ENCODE measurements at places on chromosomes 1 and 21.

GRCh38 chr1:22710701-22711049 lies at the start of gene EPHB2:
Gene EPHB2 (plus strand): TSS chr1:22710839. CDS start chr1:22710983, 144 bp downstream.
- DNase-seq, result no peak

GRCh38 chr1:167683641-167684502 lies 37.9 kb upstream of the MPZL1 start:
- no peak for DNase-seq

DNA sequence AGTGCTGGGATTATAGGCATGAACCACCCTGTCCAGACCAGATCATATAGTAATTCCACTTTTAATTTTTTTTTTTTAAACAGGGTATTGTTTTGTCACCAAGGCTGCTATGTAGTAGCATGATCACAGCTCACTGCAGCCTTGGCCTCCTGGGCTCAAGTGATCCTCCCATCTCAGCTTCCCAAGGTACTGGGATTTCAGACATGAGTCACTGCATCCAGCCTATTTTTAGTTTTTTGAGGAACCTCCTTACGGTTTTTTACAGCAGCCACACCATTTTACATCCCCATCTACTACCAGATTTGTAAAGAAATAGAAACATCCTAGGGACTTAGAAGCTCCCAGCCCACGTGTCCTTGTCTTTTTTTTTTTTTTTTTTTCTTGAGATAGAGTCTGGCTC lies 24.0 kb downstream of the L1TD1 start:
- no peak for DNase-seq

GRCh38 chr1:15953294-15953771 lies 22.6 kb downstream of the ZBTB17 start:
- DNase-seq, result no peak

DNA sequence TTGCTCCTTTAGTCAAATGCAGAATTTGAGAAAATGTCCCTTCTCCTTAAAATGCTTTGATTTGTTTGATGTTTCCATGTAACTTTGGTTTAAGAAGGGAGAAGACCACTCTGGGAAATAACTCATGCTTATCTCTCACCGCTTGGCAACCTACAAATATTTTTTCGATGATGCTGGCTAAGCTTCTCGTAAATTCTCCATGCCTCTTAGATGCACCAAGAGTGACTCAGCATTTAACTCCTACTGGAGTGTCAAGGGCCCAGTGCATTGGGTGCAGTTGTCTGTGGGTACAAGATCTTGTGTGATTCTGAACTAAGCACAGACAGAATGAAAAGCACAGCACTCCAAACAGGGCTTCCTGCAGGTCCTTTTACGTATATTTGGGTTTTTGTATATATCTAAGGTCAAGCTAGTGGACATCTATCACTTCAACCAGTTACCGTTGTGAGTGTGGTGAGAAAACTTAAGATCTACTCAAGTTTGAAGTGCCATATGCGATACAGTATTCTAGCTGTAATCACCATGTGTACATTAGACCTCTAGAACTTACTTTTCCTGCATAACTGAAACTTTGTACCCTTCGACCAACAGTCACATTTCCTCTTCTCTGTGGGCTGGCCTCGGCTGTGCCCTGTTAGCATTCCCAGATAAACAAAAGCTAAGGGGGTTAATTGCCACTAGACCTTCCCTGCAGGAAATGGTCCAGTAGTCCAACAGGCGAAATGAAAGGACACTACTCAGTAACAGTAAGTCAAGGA lies 55.8 kb downstream of the COL18A1 start:
- DNase-seq, result no peak

GRCh38 chr1:189708674-189709073 lies 769.0 kb downstream of the BRINP3 start:
- DNase-seq, result no peak

- no peak for DNase-seq
Measured at GRCh38 chr1:200029035-200029821, 1.7 kb downstream of the NR5A2 start.

- no peak for DNase-seq
Measured at GRCh38 chr1:234371414-234371813, 1.8 kb upstream of the COA6 start.

- DNase-seq, result no peak
Measured at GRCh38 chr1:234529095-234529949, 50.3 kb upstream of the TARBP1 start.

- DNase-seq, result no peak
Measured at GRCh38 chr1:78722105-78722504, 72.5 kb downstream of the IFI44 start.

GRCh38 chr1:92756537-92756936 lies 28.4 kb downstream of the EVI5 start:
- DNase-seq, result no peak

DNA sequence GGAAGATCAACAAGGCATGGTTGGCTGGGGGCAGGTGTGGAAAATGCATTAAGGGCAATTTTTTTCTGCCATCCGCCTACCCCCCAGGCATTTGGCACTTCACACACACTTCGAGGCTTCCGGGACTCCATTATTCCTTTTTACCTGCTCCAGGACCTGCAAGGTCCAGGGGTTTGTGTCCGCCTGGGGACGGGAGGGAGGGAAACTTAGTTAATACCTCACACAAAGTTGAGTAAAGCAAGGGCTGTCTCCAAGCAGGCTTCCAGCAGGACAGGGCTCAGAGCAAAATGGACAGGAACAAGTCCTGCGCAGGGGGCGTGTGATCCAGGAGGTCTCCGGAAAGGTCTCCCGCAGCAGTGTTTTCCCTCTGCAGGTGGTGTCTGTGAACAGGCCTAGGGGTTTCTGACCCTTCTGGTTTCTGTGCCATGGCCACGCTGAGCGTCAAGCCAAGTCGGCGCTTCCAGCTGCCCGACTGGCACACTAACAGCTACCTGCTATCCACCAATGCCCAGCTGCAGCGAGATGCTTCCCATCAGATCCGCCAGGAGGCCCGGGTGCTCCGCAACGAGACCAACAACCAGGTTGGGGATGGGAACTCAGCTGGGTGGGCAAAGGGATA lies 712 bp downstream of the TEKT2 start:
- DNase-seq, result no peak

- DNase-seq, result no peak
Measured at GRCh38 chr1:153614189-153614900, 1.4 kb upstream of the S100A16 start.

- no peak for DNase-seq
Measured at GRCh38 chr1:180192172-180192571, 37.5 kb downstream of the QSOX1 start.

DNA sequence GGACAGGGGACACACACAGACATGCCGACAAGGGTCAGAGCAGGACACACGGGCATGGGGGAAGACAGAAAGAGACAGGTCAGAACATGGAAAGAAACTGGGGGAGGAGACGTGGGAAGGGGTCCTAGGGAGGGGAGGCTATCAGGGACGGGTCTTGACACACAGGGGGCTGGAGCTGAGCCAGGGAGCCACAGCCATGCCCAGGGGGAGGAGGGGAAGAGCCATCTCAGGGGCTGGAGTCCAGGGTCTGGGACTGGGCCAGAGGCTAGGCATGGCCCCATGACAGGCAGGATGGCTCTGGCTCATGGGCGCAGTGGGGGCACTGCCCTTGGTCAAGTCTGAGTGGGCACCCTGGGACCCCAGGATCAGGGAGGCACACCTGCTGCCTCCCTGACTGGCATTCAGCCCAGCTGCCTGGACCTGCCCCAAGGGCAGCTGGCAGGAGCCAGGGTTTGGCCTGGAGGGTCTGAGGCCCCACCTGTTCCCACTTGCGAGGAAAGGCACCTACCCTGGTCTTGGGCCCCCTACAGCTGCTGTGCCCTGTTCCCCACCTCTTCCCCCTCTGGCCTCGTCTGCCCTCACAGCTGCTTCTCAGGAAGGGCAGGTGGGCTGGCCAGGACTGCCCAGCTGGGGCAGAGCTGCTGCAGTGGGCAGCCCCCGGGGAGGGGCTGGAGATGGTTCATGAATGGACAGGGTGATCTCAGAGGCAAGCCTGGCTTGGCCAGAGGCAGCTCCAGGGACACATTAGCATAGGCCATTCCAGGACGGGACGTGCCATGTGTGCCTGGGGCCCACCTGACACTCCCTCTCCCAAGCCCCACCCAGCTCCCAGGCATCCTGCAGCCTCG lies 42.9 kb downstream of the HSPG2 start:
- no peak for DNase-seq

DNA sequence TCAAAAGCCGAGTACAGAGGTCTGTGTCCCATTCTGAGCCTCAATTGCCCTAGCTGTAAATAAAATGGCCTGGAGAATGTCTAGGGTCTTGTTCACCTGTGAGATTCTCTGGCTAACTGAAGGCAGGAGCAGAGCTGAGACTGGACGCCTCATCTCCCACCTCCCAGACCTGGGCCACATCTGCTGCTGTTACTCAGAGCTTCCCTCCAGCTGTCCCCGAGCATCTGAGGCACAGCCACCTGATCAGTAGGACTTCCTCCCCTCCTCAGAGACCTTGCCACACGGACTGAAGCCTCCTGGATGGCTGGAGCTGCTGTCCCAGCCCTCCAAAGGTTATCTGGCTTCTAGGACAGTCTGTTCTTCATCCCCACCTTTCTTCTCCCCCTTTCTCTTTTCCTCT lies 62.4 kb downstream of the TMEM53 start:
- DNase-seq, result no peak

DNA sequence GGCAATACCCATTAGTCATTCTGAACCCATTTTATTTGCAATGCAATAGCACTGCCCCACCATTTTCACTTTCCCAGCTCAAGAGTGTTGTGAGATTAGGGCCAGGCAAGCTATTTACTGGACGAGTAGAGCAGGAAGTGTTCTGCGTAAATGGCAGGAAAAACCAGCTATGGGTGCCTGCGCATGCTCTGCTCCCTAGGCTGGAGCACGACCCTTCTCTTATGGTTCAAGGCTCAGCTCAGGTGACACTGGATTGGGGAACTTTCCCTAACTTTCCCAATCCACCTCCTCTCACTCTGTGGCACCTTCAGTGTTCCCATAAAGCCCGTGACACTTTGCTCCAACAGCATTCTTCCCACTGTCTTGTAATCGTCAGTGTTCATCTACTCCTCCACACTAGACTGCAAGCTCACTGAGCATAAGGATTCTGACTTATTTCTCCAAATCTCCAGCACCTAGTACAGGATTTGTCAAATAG lies 3.6 kb upstream of the MAN1A2 start:
- DNase-seq, result peak; percentile 57

DNA sequence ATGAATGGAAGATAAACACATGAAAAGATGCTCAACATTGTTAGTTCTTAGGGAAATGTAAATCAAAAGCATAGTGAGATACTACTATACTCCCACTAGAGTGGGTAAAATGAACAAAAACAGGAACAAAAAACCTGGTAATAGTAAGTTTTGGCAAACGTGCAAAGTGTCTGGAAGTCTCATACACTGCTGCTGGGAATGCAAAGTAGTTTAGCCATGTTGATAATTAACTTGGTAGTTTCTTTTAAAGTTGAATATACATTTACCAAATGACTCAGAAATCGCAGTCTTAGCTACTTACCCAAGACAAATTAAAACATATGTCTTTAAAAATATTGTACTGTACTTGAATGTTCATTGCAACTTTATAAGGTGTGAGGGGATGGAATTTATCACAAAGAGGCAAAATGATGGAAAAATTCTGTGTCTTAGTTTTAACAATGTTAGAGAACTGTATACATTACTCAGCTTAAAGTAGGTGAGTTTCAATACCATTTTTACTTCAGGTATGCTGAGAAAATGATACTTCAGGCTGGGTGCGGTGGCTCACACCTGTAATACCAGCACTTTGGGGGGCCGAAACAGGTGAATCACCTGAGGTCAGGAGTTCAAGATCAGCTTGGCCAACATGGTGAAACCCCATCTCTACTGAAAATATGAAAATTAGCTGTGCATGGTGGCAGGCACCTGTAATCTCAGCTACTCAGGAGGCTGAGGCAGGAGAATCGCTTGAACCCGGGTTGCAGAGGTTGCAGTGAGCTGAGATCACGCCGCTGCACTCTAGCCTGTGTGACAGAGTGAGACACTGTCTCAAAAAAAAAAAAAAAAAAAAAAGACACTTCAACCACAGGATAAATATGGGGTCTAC lies 102.3 kb downstream of the PDE4B start:
- no peak for DNase-seq

- no peak for DNase-seq
Measured at GRCh38 chr21:35402061-35402460, 353.0 kb upstream of the RUNX1 start.

GRCh38 chr1:66704177-66704875 lies 47.9 kb upstream of the DYNLT5 start:
- DNase-seq, result no peak

DNA sequence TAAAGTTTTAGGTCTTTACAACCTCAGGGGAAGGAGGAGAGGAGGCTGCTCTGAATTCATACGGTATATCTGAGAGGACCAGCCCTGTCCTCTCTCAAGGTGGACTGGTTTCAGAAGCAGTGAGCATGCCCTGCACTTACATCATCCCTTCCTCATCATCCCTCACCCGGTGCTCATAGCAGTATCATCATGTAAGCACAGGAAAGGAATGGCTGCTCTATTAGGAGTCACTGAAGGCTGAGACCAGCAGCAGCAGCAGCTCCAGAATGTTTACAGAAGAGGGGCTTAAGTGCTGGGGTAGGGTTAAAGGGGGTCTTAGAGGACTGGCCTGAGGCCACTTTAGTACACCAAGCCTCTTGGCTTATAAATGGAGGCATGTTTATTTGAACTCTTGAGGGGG lies 185.9 kb downstream of the AK5 start:
- no peak for DNase-seq

DNA sequence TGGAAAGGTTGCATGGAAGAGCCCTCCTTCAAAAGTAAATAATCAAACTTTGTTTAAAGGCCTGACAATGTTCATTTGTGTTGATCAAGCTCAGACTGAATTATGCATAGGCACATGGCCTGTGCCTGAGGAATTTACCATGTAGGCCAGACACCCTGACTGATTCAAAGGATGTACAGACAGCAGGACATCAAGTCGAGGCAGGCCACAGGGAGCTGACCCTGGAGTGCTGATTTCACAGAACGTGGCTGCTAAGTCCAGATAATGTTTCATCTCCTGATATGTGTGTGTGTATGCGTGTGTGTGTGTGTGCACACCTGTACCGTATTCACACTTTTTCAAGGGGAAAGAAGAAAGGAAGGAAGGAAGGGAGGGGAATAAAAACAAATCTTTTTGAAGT lies 34.1 kb downstream of the NAV1 start:
- DNase-seq, result no peak

DNA sequence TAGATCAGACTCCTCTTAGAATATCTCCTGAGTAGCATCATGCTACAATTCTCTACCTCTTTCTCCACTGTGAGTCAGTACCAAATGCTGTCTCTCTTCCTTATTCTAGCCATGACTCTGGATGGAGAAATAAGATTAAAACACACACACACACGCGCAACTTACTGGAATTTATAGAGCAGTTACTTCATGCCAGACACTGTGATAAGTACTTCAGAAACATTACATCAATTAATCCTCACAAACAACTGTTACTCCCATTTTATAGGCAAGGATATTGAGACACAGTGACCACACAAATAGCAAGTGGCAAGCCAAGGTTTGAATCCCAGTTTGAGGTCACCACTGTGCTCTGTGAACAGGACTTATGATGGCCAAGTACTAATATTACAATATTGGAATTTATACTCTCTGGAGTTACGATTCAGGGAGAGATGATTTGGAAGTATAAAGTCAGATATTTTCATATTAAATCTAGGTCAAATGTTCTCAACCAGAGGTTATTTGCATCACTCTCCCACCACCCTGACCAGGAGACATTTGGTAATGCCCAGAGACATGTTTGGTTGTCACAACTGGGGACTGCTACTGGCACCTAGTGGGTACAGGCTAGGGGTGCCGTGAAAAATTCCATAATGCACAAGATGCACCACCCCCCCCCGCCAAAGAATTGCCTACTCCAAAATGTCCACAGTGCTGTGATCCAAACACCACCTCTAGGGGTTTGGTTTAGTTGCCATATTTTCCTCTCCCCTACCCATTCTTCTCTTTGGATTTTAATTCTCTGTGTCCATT lies 221.6 kb downstream of the LTN1 start:
- no peak for DNase-seq

- no peak for DNase-seq
Measured at GRCh38 chr1:53187401-53187800, 9.2 kb upstream of the CPT2 start.

All from activated naive CD4-positive, alpha-beta T cell treated with anti-CD3 and anti-CD28 coated beads for 36 hours (primary cell).